ENCODE measurements at places on chromosomes 3 and 15.

DNA sequence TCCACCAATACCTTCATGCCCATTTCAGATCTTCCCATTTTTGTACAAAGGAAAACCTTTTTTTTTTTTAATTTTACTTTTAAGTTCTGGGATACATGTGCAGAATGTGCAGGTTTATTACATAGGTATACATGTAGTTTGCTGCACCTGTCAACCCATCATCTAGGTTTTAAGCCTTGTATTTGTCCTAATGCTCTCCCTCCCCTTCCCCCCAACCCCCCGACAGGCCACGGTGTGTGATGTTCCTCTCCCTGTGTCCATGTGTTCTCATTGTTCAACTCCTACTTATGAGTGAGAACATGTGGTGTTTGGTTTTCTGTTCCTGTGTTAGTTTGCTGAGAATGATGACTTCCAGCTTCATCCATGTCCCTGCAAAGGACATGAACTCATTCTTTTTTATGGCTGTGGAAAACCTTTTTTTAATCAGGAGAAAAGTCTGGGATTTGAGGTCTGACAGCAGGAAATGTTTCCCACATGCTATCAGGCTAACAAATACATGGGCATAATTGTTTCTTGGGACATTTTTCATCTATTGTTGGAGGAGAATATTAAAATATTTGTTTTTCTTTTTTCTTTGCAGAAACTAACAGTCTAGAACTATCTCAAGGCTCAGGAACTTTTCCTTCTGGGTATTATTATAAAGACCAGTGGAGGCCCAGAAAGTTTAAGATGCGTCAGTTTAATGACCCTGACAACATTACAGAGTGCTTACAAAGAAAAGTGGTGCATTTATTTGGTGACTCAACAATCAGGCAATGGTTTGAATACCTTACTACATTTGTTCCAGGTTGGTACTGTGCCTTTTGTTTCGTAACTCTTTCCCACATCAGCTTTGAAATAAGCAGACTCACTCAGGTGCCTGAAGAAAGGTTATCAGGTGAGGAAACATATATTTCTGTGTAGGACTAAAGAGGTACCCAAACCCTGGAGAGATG lies 32.8 kb upstream of the NFKBIZ start:
- DNase-seq, result no peak

DNA sequence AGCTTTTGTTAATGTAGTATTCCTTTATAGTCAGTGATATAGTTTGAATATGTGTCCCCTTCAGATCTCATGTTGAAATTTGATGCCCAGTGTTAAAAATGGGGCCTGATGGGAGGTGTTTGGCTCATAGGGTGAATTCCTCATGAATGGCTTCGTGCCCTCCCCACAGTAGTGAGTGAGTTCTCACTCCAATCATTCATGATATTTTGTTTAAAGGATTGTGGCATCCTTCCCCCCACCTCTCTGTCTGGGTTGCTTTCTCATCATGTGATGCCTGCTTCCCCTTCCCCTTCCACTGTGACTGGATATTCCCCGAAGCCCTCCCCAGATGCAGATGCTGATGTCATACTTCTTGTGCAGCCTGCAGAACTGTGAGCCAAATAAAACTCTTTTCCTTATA lies 649.8 kb upstream of the NR2F2 start:
- DNase-seq, result no peak

GRCh38 chr15:54462511-54462913 lies 484.3 kb downstream of the UNC13C start:
- DNase-seq, result no peak

- DNase-seq, result peak; percentile 52
Measured at GRCh38 chr15:68730471-68730919, 90.2 kb downstream of the ANP32A start.

- peak; percentile 50 for DNase-seq
Measured at GRCh38 chr3:48504051-48504946, at the start of gene SHISA5. Gene SHISA5 (minus strand): TSS chr3:48504174. CDS start chr3:48504094, 80 bp downstream.

DNA sequence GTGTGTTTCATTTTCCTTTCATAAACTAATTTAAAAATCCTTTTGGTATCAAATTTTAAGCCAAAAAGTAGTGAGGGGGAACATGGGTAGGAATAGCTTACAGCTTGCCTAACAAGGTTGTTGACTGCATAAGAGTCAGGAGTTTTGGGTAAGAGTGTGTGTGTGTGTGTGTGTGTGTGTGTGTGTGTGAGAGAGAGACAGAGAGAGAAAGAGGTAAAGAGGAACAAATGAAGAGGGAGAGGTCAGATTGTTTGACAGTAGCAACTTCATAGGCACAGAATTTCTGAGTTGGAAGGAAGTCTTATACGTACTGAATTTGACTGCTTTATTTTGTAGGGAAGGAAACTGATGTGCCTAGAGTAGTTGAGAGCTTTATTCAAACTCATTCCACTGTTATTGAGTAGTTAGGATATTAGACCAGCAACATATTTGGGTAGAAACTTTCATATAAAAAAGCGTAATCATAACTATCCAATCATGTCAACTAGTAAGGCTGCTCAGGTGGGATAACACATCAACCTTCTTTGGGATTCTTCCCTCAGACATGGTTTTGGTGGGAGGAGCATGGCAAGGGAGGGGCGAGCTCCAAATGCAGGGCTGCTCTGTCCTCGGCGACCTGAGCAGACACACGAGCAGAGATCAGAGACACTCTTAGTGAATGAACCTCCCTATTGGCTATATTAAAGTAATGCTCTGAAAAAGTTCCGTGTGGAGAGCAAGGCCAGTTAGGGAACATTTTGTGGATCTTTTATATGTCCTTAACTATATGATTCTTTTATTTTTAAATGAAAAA lies 86.4 kb downstream of the LPP start:
- DNase-seq, result peak; percentile 17

GRCh38 chr15:33384307-33384706 lies 73.5 kb downstream of the RYR3 start:
- DNase-seq, result no peak

DNA sequence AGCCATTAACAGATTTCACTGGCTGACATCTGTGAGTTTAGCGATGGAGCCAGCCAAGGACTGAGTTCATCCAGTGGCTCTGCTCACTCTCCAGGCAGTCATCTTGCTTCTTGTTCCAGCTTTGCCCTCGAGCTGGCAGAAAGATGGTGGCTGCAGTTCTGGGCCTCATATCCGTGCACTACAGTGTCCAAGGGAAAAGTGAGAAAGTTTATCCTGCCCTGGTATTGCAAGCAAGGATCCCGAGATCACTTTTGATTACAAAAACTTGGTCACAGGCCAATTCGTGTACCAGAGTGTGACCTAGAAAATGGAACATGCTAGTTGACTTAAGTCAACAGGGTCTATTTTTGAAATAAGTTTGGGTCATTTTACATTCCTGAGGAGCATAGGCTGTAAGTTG lies 288.0 kb upstream of the CHRM5 start:
- no peak for DNase-seq

- DNase-seq, result peak; percentile 31
Measured at GRCh38 chr3:146817704-146818103, 212.6 kb upstream of the PLSCR5 start.

DNA sequence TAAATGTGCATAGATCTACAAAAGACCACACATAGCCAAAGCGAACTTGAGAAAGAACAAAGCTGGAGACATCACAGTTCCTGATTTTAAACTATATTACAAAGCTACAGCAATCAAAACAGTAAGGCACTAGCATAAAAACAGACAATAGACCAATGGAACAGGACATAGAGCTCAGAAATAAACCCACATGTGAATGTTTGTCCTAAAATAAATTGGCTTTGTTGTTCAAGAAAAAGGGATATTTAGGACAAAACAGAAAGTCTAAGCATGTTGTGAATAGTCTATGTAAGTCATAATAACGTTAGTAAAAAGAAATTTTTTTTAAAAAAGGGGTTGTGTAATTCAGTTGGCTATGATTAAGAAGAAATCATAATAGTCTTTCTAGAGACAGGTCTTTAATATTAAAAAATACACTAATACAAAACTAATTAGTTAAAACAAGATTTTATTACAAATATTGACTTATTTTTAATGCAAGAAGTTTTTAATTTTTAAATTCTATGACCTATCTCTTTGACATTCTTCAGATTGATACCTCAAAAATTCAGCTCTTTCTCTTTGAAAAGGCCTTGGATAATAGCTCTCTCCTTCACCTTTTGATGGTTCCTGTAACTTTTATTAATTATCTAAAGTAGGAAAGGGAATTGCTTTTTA lies 11.6 kb downstream of the TMEM212 start:
- no peak for DNase-seq

DNA sequence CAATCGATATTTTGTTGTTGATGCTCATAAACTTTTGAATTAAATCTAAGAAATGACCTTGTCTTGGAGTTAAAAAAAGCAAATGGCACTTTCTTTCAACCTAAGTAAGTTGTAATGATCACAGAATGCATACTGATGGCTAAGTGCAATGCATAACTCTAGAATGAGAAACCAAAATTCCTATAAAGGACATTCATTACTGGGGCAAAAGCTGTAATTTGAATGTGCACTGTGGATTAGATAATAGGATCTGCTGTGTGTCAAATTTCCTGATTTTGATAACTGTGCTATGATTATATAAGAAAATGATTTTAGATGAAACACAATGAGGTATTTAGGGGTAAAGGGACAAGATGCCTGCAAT lies 14.3 kb downstream of the SIAH2 start:
- no peak for DNase-seq

DNA sequence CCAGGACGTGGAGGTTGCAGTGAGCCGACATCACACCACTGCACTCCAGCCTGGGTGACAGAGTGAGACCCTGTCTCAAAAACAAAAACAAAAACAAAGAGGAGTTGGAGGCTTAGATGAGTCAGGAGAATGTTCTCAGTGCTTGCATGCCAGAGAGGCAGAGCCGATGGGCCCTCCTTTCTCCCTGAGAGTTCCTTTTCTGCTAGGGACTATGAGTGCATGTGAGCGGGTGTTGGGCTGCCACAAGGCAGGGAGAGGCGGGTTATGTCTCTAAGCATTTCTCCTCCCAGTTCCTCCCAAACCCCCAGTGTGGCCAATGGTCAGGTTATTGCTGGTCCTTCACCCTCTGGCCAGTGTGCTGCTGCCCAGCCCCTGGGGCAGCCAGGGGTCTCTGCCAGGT lies 45.1 kb downstream of the RTP1 start:
- DNase-seq, result no peak

GRCh38 chr15:63983061-63983711 lies 63.1 kb downstream of the DAPK2 start:
- DNase-seq, result no peak

DNA sequence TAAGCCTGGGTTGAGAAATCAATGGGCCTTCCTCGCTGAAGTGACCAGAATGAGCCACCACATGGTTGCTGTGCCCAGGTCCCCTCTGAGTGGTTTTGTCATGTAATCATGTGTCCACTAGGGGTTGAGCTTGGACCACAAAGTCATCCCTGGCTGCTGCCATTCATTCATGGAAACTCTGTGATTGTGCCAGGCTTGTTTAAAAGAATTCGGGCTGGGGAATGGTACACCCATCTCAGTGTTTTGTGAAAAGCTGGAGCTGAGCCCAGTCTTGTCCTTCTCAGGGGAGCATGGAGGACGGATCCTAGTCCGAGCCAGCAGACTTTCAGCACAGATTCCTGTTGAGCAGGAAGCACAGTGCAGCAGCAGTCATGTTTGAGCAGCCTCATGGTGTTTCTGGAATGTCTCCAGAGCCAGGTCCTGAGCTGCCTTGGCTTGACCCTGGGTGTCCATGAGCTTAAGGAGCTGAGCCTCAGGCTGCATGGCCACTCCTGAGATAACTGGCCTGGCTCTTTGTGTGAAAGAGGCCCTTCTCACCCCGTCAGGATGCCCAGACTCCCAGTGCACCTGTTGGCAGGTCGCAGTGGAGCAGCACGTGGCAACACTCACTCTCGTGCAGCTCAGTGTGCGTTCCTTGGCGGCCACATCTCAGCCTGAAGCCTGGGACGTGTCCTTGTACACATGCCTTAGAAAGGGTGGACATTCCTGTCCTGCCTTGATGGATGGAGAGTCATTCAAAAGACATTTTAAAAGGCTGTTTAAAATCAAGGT lies 260.3 kb upstream of the TPM1 start:
- DNase-seq, result peak; percentile 79

- DNase-seq, result no peak
Measured at GRCh38 chr3:125054449-125055329, 1.1 kb downstream of the HEG1 start.

DNA sequence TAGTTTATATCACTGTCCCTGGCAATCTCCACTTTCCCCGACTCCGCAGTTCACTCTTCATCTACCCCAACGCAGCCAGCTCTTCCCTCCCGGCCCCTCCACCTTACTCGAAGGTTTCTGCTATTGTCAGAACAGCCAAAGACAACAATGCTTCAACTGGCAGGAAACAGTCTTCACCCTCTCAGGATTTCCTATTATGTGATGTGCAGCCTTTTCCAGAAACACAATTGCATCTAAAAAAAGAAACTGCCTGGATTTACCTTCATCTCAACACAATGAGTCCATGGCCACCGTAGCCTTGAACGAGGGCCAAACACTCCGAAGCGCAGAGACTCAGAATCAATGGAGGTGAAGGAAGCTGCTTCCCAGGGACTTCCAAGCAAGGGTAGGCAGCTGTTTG lies 182.1 kb upstream of the TSC22D2 start:
- no peak for DNase-seq

DNA sequence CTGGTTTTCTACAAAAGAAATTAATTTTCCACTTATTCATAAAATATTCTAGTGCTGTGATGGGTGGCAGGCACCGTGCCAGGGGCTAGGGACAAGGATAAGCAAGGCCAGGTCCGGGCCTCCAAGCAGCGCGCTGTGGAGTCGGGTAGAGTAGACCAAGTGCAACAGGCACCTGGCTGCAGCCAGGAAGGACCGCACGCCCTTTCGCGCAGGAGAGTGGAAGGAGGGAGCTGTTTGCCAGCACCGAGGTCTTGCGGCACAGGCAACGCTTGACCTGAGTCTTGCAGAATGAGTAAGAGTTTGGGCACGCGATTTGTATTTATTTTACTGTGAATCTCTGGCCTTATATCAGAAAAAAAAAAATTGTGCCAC lies at the start of gene CASR:
TSS of gene CASR (plus strand) at position 148 of the 372 bp plus-strand sequence. CDS start 70,522 bp downstream, outside the sequence.
- no peak for DNase-seq

DNA sequence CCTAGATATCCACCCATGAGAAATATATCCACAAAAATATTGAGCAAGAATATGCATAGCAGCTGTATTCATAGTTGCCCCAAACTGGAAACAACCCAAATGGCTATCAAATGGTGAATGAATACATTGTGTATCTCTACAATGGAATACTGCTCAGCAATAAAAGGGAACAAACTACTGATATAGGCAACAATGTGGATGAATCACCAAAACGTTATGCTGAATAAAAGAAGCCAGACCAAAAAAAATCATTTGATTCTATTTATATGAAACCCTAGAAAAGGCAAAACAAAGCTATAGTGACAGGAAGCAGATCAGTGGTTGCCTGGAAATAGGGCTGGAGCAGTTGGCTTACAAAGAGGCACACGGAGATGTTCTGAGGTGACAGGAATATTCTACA lies 15.5 kb upstream of the CMTM7 start:
- no peak for DNase-seq

GRCh38 chr15:76204916-76205460 lies 106.3 kb downstream of the ETFA start:
- no peak for DNase-seq

- no peak for DNase-seq
Measured at GRCh38 chr3:159239059-159239458, 437.2 kb downstream of the MFSD1 start.

- no peak for DNase-seq
Measured at GRCh38 chr3:128316481-128316891, 150.2 kb downstream of the DNAJB8 start.

All from cerebellum (tissue), 4 donors.